ENCODE measurements at places on chromosomes 5 and 9. TPM values are rescaled to one million over a fixed set of nuclear protein-coding genes. Genes with fewer than 3 reads are reported as not detected.

The PCDHGB6 gene
- total RNA-seq: 4.2 TPM

DNA sequence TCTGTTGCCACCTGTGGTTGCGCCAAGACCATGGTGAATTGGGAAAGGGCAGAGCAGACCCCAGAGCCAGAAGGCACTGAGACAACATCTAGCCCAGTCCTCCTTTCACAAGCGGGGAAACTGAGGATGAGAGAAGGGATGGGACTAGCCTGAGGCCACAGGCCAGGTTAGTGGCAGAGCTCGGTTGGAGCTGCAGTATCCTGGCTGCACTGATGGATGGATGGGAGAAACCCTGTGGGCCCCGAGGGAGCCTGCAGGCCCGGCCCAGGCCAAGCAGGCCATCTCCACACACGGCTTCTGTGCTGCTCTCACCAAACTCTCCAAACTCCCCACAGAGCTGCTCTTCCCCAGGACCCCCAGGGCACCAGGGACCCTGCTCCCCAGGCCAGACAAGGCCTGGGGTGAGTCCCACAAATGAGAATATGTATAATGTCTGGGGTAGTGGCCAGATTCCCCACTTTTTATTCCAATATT lies 60.2 kb downstream of the TSTD2 start:
- no peak for DNase-seq

DNA sequence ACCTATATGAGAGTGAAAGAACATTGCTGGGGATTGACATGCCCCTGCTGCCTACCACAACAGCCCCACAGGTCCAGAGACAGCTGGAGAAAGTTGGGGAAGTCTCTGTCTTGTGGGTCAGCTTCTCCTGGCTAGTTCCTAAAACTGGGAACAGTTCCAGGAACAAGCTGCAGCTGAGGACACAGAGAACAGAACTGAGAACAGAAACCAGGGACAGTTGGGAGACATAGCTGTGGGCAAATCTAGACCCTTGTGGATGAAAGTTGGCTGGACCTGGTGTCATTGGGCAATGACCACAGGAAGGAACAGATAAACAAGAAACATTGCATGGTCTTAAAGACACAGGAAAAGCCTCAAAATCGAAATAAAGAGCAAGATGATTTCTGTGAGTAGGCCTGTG lies 58.3 kb upstream of the MOCS2 start:
- DNase-seq: peak; percentile 88

DNA sequence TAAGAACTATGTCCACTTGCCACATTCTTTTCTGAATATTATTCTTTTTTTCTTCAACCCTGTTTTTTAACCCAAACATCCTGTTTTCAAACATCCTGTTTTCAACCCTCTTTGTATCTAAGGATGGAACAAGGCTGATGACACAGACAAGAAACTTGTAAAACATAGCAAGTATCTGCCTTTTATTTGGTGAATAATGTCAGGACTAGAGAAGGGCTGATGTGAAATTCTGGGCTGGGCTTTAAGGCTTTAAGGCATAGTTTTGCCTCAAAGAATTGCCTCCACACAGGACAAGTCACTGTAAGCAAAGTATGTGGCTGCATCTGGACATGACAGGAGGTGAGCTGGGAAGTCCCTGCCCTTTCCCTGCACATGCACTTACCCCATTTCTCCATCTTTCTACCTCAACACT lies 42.5 kb upstream of the RIC1 start:
- peak; percentile 79 for DNase-seq

DNA sequence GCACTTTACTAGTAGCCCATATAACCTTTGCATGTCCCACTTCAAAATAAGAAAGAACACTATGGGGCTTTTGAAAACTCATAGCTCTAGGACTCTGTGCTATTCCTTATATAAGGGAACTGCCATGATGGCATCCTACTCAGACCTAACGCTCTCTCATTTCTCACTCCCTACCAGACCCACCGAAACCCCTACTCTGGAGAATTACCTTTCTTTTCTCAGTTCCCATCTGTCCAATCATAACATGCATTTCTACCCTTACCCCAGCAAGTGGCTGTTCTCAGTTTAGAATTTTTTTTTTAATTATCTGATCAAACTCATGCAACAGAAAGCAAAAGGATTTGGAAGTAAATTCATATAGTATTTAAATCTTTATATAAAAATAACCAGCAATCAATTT lies 27.3 kb downstream of the CARNMT1 start:
- DNase-seq: no peak

- peak; percentile 95 for DNase-seq
These were observed 7.4 kb downstream of the KLF9 start for GRCh38 chr9:70407081-70407503.

DNA sequence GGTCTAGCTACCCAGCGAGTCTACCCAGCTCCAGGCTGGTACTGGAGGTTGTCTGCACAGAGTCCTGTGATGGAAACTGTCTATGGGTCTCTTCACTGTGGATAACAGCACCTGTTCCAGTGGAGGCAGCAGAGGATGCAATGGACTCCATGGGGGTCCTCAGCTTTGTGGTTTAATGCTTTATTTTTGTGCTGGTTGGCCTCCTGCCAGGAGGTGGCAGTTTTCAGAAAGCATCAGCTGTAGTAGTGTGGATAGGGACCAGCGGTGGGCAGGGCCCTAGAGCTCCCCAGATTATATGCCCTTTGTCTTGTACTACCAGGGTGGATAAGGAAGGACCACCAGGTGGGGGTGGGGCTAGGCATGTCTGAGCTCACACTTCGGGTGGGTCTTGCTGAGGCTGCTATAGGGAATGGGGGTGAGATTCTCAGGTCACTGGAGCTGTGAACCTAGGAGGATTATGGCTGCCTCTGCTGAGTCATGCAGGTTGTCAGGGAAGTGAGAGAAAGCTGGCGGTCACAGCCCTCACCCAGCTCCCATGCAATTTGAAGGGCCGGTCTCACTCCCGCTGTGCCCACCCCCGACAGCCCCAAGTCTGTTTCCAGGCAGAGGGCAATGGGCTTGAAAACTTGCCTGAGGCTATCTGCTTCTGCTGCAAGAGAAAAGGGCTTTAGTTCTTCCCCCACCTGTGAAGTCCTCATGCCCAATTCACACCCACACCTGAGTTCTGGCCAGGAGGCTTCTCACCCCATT lies 397.1 kb downstream of the TLE1 start:
- DNase-seq: no peak
